ENCODE measurements at places on chromosomes 6 and 20.

DNA sequence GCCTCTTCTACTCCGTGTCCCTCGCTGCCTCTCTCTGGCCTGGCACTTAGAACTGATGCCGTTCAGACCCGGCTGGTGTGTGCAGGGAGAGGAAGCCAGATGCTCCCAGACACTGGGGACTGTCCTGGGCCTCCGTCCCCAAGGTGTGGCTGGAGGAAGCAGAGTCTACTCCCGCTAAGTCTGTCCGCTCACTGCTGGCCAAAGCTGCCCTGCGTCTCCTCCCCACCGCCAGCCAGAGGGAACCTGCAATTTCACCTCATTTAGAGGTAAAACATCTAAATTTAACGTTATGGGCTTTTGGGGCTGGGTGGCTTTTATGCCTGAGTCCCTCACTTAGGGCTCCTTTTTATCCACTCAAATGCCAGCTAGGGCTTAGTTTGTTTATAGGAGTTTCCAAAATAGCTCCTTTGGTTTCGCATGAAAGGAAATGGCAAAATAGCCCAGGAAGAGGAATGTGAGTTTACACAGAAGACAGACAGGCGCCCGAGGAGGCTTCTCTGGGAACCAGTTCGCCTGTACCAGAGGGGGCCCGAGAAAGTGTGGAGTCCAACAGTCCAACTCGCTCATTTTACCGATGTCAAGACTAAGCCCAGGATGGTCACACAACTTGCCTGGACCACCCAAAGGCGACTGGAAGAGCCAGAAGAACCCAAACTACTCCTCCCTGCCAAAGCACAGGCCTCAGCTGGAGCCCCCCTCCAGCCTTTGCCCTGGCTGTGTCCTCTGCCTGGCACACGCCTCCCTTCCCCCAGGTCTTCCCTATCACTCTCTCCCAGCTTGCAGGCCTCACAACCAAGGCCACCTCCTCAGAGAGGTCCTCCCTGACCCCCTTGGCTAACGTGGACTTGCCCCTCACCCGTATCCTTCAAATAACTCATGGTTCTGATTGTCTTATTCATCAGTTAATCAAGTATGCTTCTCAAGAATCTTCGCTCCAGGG lies 54.5 kb downstream of the RIPOR3 start:
- H3K27me3 ChIP-seq: no peaks in the 10 kb centered on the region
- H3K27ac ChIP-seq: no peak overlapping the region
- no peak overlapping the region for H3K4me3 ChIP-seq
- no peak for DNase-seq
- H3K4me1 ChIP-seq: no peaks in the 10 kb centered on the region

DNA sequence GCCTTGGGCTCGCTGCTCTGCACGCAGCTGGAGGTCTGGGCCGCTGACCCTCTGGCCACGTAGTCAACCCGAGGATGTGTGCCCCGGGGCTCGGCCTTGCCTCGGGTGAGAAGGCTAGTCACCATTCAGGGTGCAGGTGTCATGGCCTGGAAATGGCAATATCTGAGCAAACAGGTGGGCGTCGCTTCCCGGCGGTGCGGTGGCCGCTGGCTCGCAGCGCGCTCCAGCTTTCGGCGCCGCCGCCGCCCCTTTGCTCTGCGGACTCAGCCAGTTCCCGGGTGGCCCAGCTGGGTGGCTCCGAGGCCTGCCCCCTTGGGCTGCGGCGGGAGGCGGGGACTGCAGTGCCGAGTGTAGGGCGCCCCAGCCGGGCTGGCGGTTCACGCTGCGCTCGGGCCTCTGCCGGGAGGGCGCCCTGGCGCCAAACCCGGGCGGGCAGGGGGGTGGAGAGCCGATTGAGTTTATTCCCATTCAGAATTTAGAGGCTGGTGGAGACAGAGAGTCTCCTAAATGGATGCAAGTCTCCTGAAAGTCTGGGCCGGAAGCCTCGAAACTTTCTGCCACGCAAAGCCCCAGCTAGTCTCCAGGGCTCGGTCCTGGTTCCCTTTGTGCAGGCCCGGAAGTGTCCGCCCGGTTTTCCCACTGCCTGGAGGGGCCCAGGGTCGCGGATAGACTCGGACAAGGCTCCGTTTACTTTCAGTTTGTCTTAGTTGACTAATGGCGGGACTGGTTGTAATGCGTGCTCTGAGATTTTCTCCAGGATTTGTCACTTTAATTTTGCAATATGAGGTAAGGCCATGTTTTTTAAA lies 11.3 kb upstream of the TFAP2A start:
- H3K4me1 ChIP-seq: peaks cover 7% of the 10 kb centered on the region
- no peaks in the 10 kb centered on the region for H3K27me3 ChIP-seq
- DNase-seq: no peak

DNA sequence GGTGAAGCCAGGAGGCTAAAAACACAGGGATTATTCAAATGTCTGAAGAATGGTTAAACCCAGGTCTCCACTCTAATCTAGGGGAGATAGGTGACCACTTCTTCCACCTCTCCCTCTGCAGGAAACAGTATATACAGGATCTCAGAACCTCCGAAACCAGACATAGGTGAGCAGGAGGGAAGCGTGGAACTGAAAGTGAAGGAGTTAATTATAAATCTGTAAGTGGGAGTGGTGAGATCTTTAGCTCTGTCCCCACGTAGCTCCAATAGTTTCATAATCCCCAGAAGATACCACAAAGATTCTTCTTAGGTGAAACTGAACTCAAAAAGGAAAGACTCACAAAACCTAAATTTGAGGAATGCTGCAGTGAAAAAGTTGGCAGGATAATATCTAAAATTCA lies 76.8 kb downstream of the THEMIS start:
- DNase-seq: no peak
- H3K27me3 ChIP-seq: no peaks in the 10 kb centered on the region
- no peak overlapping the region for H3K27ac ChIP-seq
- no peaks in the 10 kb centered on the region for H3K4me1 ChIP-seq

DNA sequence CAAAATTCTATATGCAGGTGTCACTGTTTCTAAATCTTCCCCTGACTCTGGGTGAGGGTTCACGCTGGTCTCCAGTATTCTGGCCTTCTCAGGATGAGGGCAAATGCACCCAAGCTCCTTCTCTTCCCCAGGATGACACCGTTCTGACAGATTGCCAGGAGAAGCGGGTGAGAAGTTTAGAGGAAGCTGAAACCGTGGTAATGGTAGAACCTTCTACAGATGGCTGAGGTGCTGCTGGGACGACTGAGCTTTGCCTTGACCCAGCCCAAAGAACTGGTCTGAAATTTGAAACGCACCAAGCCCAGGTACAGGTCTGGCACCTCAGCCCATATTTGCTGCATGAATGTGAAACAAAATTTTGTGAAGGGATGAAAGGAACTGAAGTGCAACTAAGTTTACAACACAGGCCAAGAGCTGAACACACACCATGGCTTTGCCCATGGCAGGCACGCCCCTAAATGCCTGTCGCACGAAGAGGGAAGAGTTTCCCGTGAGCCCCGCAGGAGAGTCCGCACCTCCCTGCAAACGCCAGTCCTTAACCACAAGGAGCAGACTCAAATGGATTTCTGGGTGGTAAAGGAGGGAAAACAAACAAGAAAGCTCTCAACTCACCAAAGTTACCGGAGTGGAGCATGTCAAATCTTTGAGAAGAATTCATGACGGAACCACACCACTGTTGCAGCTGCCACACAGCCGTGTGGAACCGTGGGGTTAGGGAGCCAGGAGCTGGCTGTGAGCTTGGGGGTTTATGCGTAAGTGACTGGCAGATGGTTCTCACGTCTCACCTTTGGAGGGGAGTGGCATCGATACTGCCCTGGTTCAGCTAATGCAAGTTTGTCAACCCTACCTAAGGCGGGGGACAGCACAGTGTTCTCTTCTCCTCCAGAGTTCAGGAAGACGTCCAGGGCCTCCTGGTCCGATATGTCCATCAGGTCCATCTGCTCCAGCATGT lies 138.9 kb downstream of the DTNBP1 start:
- no peaks in the 10 kb centered on the region for H3K27me3 ChIP-seq
- peaks cover 91% of the 10 kb centered on the region for H3K36me3 ChIP-seq
- H3K4me3 ChIP-seq: no peak overlapping the region
- H3K27ac ChIP-seq: no peak overlapping the region

Measured in DND-41 (cell line).